Activated CD4-positive, alpha-beta T cell treated with anti-CD3 and anti-CD28 coated beads, Interleukin-2, amount 50 U/mL, for 48 hours (primary cell): ENCODE measurements at places on chromosomes 4 and X.

- DNase-seq = no peak
These were observed 214.6 kb upstream of the GALNT7 start for GRCh38 chr4:172953896-172954568.

GRCh38 chrX:148695255-148695654 lies 194.8 kb downstream of the AFF2 start:
- DNase-seq = no peak

GRCh38 chrX:44935640-44936039 lies 62.7 kb downstream of the KDM6A start:
- no peak for DNase-seq

DNA sequence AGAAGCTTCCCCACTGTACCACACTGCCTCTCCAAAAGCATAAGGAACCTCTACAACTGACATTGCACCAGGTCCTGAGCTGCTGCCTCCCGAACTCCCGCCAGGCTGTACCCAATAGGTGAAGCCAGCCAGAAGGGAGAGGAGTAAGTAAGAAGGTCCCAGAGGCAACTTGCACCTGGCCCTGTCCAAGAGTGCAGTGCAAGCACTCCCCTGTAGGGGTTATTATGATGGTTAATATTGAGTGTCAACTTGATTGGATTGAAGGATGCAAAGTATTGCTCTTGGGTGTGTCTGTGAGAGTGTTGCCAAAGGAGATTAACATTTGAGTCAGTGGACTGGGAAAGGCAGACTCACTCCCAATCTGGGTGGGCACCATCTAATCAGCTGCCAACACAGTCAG lies 879.3 kb upstream of the SLIT2 start:
- no peak for DNase-seq

GRCh38 chr4:38192516-38192915 lies 232.3 kb downstream of the PTTG2 start:
- no peak for DNase-seq
